SJCRH30 (cell line): ENCODE measurements at places on chromosomes 2 and 18. TPM values are rescaled to one million over a fixed set of nuclear protein-coding genes. Genes with fewer than 3 reads are reported as not detected.

- DNase-seq, result peak; percentile 63
Observed at GRCh38 chr2:43127208-43127940, 99.0 kb downstream of the ZFP36L2 start.

- DNase-seq, result no peak
Observed at GRCh38 chr2:213149949-213150314, 1.5 kb downstream of the IKZF2 start.

DNA sequence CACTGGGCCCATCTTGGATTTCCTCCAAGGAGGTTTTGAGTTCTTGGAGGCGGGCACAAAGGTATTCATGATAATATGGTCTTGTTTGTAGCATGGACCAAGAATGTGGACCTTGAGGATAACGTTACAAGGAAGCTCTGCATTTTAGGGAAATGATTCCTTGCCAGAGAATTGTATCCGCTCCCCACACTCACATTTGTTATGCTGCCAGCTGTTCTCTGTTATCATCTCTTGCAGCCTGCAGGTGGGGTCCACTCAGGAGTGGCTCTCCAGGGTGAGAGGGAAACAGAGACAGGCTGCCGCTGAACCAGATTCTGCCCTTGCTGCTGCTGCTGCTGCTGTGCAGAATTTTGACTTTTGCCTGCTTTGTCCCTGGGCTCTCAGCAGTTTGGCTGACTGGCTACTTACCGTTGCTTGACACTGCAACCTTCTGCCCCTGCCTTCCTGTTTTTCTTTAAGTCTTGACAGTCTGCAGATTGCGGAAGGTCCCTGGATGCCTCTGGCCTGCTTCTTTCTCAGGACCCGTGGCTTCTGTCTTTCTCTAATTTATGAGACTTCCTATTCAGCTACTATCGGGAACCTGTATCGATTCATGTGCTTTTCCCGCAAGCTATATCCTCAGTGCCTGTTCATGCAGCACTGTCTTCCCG, 122.3 kb upstream of the DOCK10 start:
- peak; percentile 90 for DNase-seq

Gene SULT1C4
- total RNA-seq, result 1.6 and 2.4 TPM in 2 replicates

Gene REG3G
- total RNA-seq, result not detected in 2 replicates

Gene TMEM198
- 8.1 and 8.2 TPM in 2 replicates for total RNA-seq

- no peak for DNase-seq
Observed at GRCh38 chr2:176072951-176073904, 10.5 kb downstream of the EVX2 start.

DNA sequence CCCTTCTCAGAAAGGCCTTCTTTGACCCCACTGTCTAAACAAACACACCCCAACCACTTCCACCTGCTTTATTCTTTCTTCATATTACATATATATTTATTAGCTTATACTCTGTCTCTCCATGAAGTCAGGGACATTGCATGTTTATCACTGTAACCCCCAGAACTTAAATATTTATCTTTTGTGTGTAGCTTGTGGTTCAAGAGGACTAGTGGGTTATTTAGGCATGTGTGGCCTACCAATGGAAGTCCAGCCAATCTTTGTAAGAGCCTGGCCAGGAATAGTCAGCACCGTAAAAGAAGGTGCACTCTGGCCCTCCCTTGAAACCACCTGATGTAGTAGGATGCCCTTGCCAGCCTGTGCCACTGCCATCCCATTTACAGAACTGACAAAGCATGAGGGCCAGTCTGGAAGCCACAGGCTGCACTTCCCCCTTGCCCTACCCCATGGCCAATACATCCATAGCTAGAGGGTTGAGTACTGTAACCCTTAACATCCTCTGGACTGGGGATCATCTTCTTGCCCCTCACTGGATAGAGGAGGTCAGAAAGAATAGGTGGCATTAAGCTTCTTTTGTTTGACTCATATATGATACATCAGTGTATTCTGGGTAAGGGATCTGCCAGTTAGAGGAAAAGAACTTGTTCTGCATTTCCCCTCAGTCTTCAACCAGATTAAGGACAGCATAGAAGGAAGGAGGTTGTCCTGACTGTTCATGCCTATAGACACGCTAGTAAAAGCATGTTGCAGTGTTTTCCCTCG, 4.9 kb downstream of the NEMP2 start:
- no peak for DNase-seq

DNA sequence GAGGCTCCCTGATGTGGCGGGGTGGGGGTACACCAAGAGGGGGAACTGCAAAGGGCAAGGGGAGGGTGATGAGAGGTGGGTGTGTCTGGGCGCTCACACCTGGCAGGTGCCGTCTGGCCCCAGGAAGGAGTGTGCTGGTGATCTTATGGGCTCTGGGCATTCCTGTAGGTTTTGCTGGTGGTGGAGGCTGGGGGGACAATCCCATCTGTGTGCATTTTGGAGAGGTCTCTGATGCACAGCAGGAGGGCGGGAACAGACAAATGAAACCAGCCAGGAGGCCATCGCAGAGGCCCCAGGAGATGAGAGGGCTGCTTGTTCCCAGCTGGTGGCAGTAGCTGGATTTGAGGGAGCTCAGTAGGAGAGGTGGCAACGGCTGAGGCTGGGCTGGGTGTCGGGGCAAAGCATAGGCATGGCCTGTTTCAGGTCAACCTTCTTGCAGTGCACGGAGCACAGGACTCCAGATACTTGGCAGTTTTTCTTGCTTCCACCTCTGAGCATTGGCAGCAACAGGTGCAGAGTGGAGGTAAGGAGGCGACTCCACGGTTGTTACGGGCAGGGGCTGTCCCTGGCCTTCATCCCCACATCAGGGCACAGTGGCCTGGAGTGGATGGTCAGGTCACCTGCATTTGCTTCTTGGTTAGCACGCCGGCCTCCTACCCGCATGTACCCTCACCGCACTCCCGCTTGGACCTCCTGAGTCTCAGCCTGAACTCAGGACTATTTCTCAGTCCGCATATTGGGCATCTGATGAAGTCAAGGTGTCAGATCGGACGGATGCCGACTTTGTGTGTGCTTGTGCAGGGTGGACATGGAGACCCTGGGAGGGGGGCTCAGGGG, 194.2 kb upstream of the HDAC4 start:
- DNase-seq, result peak; percentile 2

GRCh38 chr2:85435220-85435958, 16.9 kb downstream of the SH2D6 start:
- no peak for DNase-seq

GRCh38 chr2:122368576-122369243, 613.3 kb downstream of the TSN start:
- no peak for DNase-seq

GRCh38 chr2:167581961-167582574, 665.3 kb downstream of the STK39 start:
- peak; percentile 79 for DNase-seq

Gene LCT
- total RNA-seq, result not detected in 2 replicates

DNA sequence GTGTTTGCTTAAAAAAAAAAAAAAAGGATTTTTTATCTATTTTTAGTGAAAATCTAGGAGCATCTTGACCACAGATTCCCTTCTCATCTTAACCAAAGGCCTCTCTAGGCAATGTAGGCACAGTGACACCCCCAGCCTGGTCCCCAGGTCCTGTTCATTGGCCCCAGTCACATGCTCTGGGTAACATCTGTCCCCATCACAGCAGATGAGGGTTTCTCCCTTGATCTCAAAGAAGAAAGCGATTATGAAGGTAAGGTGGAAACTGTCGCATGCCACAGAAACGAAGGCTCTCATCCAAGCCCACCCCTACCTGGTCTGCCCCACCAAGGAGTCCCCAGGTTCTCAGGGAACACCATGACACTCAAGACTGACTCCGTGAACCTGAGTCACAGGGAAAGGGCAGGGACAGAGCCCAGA, 4.7 kb downstream of the HS6ST1 start:
- no peak for DNase-seq

DNA sequence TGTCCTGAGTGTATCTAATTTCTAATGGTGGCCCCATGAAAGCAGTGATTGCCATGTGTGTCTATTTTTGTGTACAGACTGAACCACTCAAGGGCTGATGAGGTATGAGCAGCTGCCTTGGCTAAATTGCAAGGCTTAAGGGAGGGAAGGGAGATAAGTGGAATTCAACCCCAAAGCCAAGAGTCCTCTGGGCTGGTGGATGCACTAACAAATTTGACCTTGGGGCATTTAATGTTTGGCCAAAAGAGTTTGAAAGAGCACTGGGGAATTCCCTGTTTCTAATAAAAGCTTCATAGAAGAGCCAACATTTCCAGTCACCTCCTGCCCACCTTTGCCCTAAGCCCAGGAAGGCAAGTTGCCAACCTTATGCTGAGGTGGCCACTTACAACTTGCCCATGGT, 172.1 kb downstream of the SETBP1 start:
- DNase-seq, result peak; percentile 74

DNA sequence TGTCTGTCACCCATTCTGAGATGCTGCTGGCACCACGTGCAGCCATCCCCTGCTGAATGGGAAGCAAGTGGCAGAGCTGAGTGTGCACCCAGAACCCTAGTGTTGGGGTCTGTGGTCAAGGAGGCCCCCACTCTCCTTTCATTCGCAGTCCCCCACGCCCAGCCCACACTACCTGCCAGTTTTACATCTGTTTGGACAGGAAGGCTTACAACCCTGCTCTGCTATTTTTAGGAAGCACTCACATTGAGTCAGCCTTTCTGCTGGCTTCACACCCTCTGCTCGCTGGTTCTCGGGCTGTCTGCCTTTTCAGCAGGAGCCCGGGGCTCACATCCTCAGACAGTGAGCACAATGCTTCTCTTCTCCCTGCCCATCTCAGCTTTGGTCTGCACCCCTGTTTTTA, 10.7 kb upstream of the ADCY3 start:
- DNase-seq, result peak; percentile 41

DNA sequence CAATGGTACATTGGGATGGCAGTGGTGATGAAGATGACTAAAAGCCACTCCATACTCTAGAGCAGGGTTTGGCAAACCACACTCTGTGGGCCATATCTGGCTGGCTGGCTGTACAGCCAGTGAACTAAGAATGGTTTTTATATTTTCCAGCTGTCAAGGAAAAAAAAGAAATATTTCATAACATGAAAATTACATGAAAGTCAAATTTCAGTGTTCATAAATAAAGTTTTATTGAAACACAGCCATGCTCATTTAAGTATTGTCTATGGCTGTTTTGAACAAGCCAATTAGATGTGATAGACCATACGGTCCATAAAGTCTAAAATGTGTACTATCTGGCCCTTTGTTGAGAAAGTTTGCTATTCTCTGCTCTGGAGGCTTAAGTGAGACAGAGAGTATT, 1.5 kb downstream of the TTC21B start:
- no peak for DNase-seq

DNA sequence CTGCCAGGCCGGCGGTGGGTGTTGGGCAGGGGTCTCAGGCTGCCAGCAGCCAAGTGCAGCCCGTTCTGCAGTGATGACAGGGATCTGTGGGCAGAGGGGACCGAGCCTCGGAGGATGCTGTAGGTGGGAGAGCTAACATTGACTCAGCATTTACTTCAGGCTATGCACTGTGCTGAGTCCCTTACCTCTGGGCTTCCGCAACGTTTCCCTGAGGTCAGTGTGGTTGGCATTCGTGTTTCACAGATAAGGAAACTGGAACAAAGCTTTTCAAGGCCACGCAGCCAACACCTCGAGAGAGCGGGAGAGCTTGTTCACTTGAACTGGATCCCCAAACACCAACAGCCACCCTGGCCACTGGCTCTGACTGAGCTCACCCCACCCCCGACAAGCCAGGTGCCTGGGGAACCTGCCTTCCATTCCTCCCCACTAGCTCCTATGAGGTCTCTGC, 839 bp upstream of the GPR148 start:
- DNase-seq, result no peak
